Colonic mucosa (tissue), 4 donors: ENCODE measurements at places on chromosomes 2 and 18. TPM values are rescaled to one million over a fixed set of nuclear protein-coding genes. Genes with fewer than 3 reads are reported as not detected.

NEB gene
- total RNA-seq = 0.89 TPM

CCDC141 gene
- 0.42 TPM for total RNA-seq

GKN1 gene
- total RNA-seq = not detected

SAG gene
- 1.8 TPM for total RNA-seq

ZNF521 gene
- 5.3 TPM for total RNA-seq

KLHL30 gene
- 0.13 TPM for total RNA-seq

EVX2 gene
- not detected for total RNA-seq

PTCD3 gene
- total RNA-seq = 96.2 TPM

SP3 gene
- 99.0 TPM for total RNA-seq

DNA sequence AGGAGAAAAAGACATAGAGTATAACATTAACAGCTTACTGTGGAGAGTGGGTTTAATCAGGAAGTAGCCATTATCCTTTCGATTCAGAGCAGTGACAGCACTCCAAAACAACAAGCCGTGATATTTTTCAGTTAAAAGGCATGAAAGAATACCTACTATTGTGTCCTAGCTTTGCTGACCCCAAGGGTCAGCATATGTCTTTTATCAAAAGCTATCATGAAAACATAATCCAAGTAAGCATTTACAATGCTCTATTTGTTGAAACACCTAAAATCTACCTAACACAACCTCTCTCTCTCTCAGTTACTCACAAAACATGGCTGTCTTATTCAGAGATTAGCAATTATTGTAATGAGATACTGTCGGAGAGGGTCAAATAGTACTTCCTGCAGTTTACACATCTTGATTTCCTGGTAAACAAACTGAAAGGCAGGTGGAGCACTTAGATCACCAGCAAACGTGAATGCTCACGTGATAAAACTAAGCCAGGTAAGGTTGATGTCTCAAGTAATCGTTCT, 100.0 kb downstream of the BAZ2B start:
- peak overlapping the region; percentile 59 for H3K27ac ChIP-seq
- DNase-seq = peak; percentile 45
- H3K4me1 ChIP-seq = no peaks in the 10 kb centered on the region

- no peaks in the 10 kb centered on the region for H3K27me3 ChIP-seq
- no peaks in the 10 kb centered on the region for H3K36me3 ChIP-seq
- no peak overlapping the region for H3K4me3 ChIP-seq
- no peak overlapping the region for H3K27ac ChIP-seq
- H3K4me1 ChIP-seq = no peaks in the 10 kb centered on the region
Measured at GRCh38 chr2:86225581-86225980, 26.3 kb downstream of the MRPL35 start.

GRCh38 chr2:206573793-206574192, 68.5 kb upstream of the FAM237A start:
- no peaks in the 10 kb centered on the region for H3K4me1 ChIP-seq
- H3K36me3 ChIP-seq = no peaks in the 10 kb centered on the region
- no peak overlapping the region for H3K27ac ChIP-seq

DNA sequence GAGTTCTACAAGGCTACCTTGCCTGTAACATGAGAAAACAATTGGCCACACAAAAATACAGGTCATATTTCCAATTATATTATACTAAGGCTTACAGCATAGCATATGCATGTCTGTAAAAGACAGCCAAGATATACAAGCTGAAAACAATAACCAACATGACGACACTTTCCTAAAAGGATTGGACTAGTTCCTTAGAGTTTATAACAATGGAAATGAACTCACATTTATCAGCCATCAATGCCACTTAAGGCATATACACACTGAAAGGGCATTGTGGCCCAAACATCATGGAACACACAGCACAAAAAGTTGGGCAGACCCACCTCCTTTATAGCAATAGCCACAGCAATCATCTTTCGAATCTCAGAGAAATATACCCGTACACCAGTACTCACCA, 52.0 kb downstream of the SLC40A1 start:
- H3K27me3 ChIP-seq = no peaks in the 10 kb centered on the region
- no peak overlapping the region for H3K27ac ChIP-seq
- no peak overlapping the region for H3K4me3 ChIP-seq
- no peak for DNase-seq
- no peaks in the 10 kb centered on the region for H3K36me3 ChIP-seq

DNA sequence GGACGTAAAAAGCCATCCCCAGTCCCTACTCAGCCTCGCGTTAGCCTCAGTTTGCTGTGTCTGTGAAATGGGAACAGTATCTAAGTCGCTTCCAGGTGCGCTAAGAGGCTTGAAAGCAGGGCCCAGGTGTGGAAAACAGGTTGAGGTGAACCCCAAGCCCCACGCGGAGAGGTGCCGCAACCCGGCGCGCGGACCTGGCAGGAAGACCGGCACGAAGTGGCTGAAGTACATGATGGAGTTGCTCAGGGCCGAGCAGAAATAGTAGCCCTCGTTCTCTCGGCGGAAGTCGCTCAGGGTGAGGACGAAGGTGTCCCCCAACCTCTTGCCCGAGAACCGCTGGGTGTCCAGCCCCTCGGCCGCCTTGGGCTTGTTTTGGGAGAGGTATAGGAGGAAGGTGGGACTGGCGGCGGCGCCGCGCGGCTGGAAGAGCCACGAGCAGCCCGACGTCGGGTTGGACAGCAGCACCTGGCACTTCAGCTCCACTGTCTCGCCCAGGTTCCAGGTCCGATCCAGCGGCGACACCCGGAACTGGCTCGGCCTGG, 508 bp downstream of the CD8A start:
- peak overlapping the region; percentile 19 for H3K4me3 ChIP-seq
- H3K27ac ChIP-seq = no peak overlapping the region
- no peak for DNase-seq
- H3K27me3 ChIP-seq = peaks cover 50% of the 10 kb centered on the region

GRCh38 chr2:16861111-16861510, 195.5 kb upstream of the CYRIA start:
- H3K27me3 ChIP-seq = no peaks in the 10 kb centered on the region
- H3K27ac ChIP-seq = no peak overlapping the region
- no peak for DNase-seq
- H3K4me3 ChIP-seq = no peak overlapping the region
- no peaks in the 10 kb centered on the region for H3K4me1 ChIP-seq
- no peaks in the 10 kb centered on the region for H3K36me3 ChIP-seq

DNA sequence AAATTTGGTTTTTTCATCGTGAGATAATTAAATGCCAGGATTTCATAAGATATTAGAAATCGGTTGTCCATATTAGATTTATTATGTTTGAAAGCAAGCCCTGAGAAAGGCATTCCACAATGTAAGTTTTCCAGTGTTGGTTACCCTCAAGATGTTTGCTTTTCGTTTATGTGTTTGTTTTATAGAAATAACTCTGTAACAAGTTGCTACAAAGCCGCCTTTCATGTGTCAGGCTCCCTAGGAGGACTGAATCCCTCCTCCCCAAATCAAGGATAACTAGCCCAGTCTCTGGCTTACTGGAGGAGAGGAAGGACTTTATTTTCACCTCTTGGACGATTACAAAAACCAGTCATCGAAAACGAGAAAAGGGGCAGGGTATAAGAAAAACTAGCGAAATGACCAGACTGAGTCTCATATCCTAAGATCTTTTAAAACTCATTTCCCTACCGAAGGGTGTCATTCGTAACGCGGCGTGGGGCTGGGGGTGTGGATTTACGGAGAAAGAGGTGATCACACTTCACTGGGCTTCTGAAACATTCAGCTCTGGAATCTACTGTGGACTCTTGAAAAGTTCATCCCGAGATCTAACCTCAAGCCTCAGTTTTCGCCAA, 1.0 kb upstream of the PEX13 start:
- H3K27ac ChIP-seq = peak overlapping the region; percentile 95
- no peaks in the 10 kb centered on the region for H3K27me3 ChIP-seq
- no peaks in the 10 kb centered on the region for H3K36me3 ChIP-seq
- no peaks in the 10 kb centered on the region for H3K4me1 ChIP-seq

DNA sequence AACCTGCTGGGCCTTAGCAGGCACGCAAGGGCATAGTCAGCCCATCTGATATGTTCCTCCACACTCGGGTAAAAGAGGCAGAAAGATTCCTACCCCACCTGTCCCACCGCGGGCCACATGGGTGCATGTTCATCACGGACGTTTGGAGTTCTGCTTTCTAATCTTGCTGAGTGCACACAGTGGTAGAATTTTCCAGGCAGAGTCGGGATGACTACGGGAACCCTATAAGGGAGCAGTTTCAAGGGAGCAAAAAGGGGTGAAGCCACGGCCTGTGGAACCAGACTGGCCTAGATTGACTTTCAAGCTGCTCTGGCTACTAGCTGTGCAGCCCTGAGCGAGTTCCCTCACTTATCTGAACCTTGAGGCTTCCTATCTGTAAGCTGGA, 36.8 kb downstream of the POU3F3 start:
- H3K4me1 ChIP-seq = no peaks in the 10 kb centered on the region
- no peaks in the 10 kb centered on the region for H3K36me3 ChIP-seq
- no peak overlapping the region for H3K27ac ChIP-seq
- H3K4me3 ChIP-seq = no peak overlapping the region

DNA sequence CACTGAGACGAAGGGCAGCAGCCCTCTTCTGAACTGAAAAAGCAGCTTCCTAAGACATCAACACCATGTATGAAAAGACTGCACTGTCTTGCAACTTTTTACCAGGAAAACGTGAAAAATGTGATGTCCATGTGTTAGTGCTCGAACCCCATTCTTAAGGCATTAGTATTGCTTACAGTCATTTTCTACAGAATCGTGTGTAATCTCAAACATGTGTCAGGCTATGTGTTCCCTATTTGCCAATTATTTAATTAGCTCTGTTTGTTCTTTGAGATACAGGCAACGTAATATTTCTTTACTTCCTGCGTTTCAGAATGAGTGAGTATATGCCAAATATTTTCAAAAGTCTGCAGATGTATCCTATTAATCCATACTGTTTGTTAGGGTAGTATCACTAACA, 307.7 kb upstream of the CCDC68 start:
- no peaks in the 10 kb centered on the region for H3K4me1 ChIP-seq
- no peak for DNase-seq
- no peak overlapping the region for H3K27ac ChIP-seq

GRCh38 chr18:2281523-2282199, 289.6 kb downstream of the METTL4 start:
- no peaks in the 10 kb centered on the region for H3K27me3 ChIP-seq
- no peak overlapping the region for H3K27ac ChIP-seq
- no peaks in the 10 kb centered on the region for H3K36me3 ChIP-seq
- no peaks in the 10 kb centered on the region for H3K4me1 ChIP-seq
- H3K4me3 ChIP-seq = no peak overlapping the region
- no peak for DNase-seq

- H3K36me3 ChIP-seq = no peaks in the 10 kb centered on the region
- H3K27me3 ChIP-seq = no peaks in the 10 kb centered on the region
- H3K27ac ChIP-seq = no peak overlapping the region
- no peaks in the 10 kb centered on the region for H3K4me1 ChIP-seq
Measured at GRCh38 chr2:227377467-227378351, 1.4 kb downstream of the TM4SF20 start.

- H3K4me1 ChIP-seq = no peaks in the 10 kb centered on the region
- H3K4me3 ChIP-seq = no peak overlapping the region
- no peak overlapping the region for H3K27ac ChIP-seq
- no peaks in the 10 kb centered on the region for H3K36me3 ChIP-seq
- no peaks in the 10 kb centered on the region for H3K27me3 ChIP-seq
- no peak for DNase-seq
Measured at GRCh38 chr2:144161061-144161460, 358.9 kb downstream of the ZEB2 start.

- no peak for DNase-seq
- H3K4me1 ChIP-seq = no peaks in the 10 kb centered on the region
- H3K27ac ChIP-seq = no peak overlapping the region
- H3K4me3 ChIP-seq = no peak overlapping the region
- H3K36me3 ChIP-seq = no peaks in the 10 kb centered on the region
- H3K27me3 ChIP-seq = no peaks in the 10 kb centered on the region
Measured at GRCh38 chr2:117693651-117694050, 120.8 kb upstream of the DDX18 start.

DNA sequence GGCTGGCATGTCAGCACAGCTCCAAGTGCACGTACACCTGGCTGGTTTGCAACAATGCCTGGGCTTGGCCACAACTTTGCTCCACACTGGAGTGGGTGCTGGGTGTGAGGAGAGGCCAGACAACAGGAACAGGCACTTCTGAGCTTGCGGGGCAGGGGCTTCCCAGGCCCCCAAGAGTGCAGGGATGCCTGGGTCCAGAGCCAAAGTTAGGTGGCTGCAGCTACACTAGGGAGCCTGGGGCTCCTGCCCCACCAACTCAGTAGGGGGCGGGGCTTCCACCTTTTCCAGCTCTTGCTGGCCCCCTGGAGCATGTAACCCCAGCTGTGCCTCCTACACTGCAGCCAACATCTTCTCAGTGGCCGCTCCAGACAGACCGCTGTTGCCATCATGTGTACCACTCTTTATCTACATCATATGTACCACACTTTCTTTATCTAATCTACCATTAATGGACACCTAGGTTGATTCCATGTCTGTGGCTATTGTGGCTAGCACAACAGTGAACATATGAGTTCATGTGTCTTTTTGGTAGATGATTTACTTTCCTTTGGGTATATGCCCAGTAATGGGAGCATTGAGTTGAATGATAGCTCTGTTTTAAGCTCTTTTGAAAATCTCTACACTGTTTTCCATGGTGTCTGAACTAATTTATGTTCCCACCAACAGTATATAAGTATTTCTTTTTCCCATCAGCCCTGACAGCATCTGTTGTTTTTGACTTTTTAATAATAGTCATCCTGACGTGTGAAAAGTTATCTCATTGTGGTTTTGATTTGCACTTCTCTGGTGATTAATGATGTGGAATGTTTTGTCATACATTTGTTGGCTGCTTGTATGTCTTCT, 87.9 kb downstream of the ZNF804A start:
- no peaks in the 10 kb centered on the region for H3K36me3 ChIP-seq
- DNase-seq = no peak
- no peaks in the 10 kb centered on the region for H3K4me1 ChIP-seq
- no peak overlapping the region for H3K4me3 ChIP-seq

DNA sequence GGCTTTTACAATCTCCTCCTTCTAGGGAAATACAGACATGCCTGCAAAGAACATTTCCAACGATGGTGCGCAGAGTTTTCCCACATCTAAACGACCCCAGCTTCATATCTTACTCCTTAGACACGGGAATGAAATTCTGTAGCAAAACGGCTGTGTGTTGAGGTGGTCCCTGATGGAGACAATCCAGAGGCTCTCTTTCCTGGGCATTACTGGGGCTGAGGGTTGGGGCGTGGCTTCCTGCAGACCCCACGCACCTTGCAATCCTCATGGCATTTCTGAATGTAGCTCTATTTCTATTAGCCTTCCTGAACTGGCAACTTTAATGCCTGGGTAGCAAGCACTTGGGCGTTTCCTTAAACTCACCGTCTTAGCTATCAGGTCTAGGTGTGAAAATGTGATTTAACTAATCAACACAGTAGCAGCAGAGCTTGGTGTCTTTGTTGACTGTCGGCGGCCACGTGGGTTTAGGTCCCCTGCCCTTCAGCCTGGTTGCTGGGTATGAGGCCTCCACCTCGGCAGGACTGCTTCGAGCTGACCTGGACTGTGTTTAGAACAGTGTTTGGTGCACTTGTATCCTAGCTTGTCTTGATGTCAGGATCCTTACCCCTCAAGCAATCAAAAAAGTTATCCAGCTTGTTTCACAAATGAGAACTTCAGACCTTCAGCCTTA, 242.8 kb downstream of the GBX2 start:
- H3K4me1 ChIP-seq = no peaks in the 10 kb centered on the region
- no peak overlapping the region for H3K27ac ChIP-seq
- DNase-seq = no peak
- no peaks in the 10 kb centered on the region for H3K36me3 ChIP-seq
- no peaks in the 10 kb centered on the region for H3K27me3 ChIP-seq

GRCh38 chr2:235300368-235301201, 193.3 kb upstream of the AGAP1 start:
- H3K27ac ChIP-seq = no peak overlapping the region
- no peaks in the 10 kb centered on the region for H3K36me3 ChIP-seq
- no peaks in the 10 kb centered on the region for H3K4me1 ChIP-seq
- no peaks in the 10 kb centered on the region for H3K27me3 ChIP-seq
- no peak overlapping the region for H3K4me3 ChIP-seq
- DNase-seq = no peak
